Renal cortical epithelial cell (primary cell): ENCODE measurements at places on chromosomes 5 and 9.
A peak's percentile ranks its signal among the peaks of the same experiment; 100 is the strongest.

GRCh38 chr5:135615581-135616260 is 36.9 kb upstream of the CXCL14 start:
- peak; percentile 16 for DNase-seq

DNA sequence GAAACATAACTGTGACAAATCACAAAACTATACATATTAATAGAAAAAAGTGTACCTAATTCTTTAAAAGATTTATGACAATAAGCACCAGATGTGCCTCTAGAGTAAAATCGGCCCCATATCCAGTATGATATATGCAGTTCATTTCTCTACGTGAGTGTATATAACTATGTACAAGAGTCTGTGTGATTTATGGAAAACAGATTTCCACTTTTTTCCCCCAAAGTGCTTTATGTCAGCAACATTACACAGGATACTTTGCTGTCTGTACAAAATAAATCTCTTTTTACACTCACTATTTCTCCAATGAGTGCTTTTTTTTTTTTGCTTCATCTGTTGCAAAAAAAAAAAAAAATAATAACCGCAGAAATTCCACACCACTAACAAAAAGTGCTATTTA is 298.8 kb upstream of the RFX3 start:
- DNase-seq, result no peak

DNA sequence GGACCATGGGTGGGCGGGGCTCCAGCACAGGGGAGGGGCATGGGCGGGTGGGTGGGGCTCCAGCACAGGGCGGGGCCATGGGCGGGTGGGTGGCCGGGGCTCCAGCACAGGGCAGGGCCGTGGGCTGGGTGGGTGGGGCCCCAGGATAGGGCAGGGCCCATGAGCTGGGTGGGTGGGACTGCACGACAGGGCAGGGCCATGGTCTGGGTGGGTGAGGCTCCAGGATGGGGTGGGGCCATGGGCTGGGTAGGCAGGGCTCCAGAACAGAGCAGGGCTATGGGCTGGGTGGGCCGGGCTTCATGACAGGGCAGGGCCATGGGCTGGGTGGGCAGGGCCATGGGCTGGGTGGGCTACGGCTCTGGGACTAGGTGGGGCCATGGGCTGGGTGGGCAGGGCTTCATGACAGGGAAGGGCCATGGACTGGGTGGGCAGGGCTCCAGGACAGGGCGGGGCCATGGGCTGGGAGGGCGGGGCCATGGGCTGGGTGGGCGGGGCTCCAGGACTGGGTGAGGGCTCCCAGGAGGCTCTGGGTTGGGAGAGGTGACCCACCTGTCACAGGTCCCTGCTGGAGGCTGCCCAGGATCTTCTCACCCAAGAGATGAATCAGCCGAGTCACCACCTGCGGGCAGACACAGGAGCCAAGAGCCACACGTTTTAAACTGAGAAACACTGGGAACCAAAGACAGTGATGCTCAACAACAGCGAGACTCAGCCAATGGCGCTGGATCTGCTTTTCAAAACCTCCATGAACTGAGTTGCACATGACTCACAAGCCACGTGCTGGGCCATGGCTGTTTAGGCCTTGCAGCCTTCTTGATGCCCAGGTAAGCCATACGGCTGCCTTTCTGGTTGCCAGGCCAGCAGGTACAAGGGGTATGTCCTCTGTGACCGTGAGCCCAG is 33.6 kb upstream of the NSMF start:
- DNase-seq, result no peak

DNA sequence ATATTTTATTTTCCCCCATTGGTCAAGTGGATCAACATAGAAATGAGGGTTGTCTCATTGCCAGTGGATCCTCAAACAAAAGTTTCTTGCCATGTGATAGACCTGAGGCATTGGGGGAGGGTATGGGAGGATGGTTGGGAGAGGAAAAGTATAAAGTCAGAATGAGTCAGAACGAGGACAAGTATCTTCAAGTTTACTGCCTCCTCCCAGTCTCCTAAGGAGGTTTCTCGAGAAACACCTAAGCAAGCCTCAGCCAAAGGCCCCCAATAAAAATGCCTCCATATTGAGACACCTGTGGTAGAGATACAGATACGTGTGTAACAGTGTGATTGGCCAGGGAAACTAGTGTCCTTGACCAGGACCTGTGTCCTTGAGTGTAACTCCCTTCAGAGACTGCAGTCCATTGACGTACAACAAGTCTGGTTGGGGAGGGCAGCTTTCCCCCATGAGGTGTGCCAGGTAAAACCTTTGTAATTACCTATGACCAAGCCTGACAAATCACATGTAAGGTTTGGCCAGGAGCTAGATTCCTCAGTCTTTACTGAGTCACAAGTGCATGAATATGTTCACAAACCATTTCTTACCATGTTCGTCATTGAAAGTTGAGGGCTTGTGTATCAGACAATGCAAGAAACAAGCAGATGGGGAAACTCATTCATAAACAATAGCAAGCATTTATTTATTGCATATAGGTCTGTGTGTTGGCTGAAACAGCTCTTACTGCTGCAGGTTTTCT is 198.6 kb upstream of the SH3GL2 start:
- no peak for DNase-seq

DNA sequence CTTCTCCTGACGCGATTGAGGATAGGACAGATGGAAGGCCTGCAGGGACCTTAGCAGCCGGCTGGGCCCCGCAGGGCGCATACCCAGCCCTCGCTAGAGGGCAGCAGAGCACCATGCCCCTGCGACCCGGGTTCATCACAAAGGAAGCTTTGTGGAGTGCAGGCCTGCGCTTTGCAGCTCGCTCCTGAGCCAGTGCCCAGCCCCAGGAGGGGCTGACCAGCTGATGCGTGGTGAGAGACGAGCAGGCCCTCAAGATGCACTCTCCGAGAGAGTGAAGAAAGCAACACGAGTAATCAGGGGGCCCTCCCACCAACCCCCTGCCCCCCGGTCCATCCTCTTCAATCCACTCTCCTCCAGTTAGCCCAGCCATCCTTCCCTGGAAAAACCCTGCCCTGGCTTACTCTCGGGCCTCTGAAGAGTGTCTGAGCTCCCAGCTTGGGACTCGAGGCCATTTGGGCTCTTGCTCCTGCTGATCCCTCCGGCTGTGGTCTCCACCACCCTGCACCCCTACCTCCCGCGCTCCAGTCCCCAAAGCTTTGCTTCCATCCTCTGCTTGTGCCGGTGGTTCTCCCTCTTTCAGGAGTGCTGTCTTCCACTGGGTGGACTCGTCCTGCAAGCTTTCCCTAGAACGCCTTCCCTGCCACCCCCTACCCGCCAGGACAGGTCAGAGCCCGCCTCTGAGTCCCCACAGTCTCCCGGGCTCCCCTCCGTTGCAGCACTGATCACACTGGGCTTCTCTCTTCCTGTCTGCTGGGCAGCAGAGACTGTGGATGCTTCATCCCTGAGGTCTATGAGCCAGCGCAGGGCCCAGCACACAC is 9.1 kb upstream of the KIF12 start:
- peak; percentile 57 for DNase-seq

GRCh38 chr9:87157366-87158031 is 210.2 kb upstream of the GAS1 start:
- DNase-seq, result peak; percentile 88

GRCh38 chr5:140795259-140795641 is 598 bp downstream of the PCDHA2 start:
- DNase-seq, result no peak

DNA sequence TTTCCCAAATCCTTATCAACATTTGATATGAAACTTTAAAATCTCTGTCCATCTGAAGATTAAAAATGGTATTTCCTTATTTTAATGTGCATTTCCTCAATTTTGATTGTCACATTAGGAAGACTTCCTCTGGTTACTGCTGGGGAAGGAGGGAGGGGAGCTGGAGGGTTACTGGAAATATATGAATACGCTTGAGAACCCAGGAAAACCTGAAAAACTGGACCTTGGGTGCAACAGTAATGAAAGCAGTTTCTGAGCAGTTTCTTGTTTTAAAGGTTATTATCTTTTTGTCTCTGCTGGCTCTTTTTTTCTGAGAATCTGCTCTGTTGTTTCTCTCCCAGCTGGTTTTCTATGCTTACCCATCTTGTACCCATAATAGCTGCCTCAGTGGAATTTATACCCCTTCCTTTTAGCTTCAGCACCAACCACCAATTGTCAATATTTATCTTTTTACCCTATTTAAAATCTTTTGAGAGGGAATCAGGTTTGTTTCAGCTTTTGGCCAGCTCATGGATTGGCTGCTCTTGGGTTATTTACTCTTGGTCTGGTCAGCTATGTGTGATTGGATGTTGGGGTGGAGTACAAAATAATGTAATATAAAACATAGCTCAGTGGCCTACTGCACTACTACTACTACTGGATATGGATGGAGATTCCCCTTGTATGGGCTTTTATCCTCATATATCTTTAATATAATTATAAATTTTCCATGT is 67.4 kb downstream of the UNC13B start:
- peak; percentile 10 for DNase-seq

DNA sequence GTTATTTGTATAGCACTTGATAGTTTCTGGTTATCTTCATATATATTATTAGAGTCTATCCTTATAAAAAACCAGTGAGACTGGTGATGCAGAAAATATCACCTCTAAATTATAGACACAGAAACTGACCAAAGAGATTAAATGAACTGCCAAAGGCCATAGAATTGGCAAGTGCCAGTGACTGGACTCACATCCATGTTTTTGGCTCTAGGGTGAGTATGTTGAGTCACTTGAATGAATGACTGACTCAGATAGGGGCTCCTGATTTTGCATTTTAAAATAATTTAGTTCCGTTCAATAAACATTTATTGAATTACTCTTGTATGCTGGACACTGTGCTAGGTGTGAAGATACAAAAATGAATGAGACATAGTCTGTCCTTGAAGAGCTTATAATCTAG is 70.7 kb downstream of the NR2F1 start:
- DNase-seq, result peak; percentile 9

DNA sequence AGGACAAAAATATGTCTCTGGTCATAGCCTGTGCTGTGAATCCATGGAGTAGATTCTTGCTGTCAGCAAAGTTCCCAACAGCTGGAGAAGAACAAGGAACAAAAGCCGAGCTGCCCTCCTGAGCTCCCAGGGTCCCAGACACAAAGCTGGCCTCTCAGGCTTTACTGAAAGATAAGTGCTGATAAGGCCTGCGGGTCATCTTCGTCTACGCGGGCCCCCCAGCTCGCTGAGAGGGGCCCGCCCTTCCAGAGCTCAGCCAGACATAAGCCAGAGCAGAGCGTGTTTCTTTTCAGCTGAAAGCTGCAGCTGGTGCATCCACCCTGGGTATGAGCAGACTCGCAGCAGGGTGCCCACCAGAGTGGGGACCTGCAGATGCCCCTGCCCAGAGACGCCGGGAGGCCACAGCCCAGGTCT is 84.7 kb downstream of the HSD17B3 start:
- DNase-seq, result no peak

DNA sequence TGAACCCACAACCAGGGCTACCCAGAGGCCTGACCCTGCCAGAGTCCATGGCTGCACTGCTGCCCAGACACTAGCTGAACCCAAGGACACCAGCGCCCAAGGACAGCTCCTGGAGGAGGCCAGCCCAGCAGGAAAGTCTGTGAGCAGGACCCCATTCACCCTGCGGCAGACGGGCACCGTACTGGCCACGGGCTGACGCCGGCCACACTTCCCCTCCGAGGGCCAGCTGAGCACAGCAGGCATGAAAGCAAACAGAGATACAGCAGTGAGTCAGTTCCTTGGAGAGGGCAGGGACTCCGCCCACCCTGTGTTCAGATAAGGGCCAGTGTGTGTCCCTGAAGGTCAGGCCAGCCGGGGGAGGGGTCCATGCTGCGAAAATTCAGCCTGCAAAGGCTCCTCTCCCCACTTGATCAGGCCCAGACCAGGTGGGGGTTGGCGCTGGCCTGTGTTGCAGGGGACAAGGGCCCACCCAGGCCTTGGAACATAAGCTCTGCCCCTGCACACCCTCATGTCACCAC is 3.2 kb downstream of the RNF208 start:
- no peak for DNase-seq

DNA sequence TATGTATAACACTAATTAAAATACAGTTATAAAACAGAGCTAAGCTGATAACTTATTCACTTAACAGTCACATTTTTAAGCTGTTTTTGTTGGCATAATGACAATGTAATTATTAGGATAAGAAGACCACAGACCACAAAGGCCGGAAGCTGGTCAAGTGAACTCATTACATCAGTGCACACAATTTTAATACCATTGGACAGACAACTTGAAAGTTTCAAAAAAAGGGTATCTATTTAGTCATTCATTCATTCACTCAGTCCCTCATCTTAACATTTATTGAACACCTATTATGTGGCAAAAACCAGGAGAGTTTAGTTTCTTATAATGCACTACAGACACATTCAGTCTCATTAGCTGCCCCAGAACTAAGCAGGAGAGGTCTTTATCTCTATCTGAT is 11.6 kb downstream of the ERP44 start:
- peak; percentile 75 for DNase-seq

DNA sequence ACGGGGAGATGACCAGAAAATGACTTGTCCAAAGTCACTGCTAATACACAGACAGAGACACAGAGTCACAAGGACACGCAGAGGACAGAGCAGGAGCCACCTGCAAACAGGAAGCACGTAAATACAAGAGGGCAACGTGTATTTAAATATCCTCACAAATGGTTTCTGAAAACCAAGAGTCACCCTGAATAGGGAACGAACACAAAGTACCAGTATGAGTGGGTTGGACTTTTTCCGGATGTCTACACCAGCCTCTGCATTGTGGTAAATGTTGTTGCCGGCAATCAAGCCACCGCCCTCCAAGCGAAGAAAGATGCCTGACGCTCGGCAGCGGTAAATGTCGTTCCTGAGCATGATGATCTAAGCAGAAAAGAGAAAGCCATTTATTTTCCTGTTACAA is 44.5 kb downstream of the FBXO10 start:
- DNase-seq, result no peak

- peak; percentile 98 for DNase-seq
These were observed 594.6 kb upstream of the BRINP1 start for GRCh38 chr9:119963798-119964372.

GRCh38 chr5:159515909-159516415 is 185.7 kb upstream of the IL12B start:
- peak; percentile 65 for DNase-seq

DNA sequence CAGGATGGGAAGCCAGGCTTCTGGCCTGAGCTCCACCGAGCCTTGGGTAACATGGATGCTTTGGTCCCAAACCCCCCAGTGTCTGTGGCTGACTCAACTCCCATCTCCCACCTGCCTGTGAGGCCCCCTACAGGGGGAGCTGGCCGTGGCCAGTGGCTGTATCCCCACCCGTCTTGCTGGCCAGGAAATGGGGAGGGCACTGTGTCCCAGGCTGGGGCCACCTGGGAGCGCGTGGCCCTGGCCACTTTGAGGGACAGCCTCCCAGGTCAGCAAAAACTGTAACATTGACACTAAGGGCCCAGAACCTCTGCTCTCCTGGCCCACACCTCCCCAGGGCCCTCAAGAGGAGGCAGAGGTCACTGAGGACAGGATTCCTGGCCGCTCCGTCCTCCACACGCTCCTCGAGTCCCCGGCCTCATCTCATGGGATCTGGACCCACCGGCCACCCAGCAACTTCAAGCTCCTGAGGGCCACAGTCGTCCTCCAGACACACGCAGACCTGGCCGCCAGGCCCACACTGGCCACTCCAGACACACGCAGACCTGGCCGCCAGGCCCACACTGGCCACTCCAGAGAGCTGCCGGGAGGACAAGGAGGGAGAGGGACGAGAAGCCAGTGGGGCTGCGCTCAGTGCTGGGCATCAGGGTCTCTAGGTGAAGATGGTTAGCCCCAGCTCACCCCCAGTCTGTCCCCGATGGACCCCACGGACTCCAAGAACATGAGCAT is 44.2 kb downstream of the DBH start:
- DNase-seq, result no peak
